ENCODE measurements at places on chromosomes 12 and 14.

GRCh38 chr12:72521326-72521725 is 249.2 kb downstream of the TRHDE start:
- no peak for DNase-seq

- DNase-seq = no peak
Measured at GRCh38 chr14:44420226-44420625, 86.9 kb downstream of the FSCB start.

- no peak for DNase-seq
Measured at GRCh38 chr14:34368115-34368970, 93.7 kb downstream of the SPTSSA start.

- no peak for DNase-seq
Measured at GRCh38 chr14:77709412-77709811, 1.5 kb downstream of the SLIRP start.

DNA sequence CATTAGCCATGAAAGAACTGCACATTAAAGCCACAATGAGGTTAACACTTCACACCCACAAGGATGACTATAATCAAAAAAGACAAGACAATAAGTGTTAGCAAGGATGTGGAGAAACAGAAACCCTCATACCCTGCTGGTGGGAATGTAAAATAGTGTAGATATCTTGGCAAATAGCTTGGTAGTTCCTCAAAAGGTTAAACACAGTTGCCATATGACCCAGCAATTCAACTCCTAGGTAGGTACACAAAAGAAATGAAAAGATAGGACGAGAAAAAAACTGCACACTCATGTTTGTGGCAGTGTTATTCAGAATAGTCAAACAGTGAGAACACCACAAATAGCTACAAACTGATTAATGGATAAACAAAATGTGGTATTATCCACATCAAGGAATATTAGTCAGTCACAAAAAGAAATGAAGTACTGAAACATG is 93.5 kb downstream of the ATXN2 start:
- no peak for DNase-seq

DNA sequence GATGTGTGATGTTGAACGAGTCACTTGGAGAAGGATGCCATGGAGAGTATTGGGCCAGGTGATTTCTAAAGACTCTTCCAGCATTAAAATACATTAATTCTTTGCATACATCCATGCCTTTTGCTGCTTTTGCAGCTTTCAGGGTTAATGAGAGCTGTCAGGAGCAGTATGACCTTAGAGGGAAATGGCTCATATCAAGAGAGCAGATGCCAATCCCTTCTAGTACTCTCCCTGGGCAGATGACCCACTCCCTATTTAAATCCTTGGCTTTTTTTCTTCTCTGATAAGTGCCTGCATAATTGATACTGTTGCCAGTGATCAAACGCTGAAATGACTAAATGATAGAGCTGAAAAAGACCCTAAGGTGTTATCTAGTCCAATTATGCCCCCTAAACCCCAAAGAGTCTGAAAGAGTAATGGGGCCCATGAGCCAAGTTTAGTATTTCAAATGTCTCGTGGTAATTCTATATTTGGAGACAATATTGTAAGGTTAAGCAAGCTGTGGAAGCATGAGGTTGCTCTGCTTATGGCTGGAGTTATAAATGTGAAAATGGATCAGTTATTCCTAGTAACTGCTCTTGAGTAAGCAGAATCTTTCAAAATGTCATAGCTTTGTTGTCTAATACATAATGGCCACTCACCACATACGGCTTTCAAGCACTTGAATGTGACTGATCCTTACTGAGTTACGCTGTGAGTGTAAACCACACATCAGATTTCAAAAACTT is 137.3 kb downstream of the ETV6 start:
- no peak for DNase-seq

GRCh38 chr12:69067713-69068112 is 134.7 kb upstream of the CPM start:
- no peak for DNase-seq

GRCh38 chr12:121107681-121108080 is 25.0 kb upstream of the P2RX7 start:
- DNase-seq = no peak

DNA sequence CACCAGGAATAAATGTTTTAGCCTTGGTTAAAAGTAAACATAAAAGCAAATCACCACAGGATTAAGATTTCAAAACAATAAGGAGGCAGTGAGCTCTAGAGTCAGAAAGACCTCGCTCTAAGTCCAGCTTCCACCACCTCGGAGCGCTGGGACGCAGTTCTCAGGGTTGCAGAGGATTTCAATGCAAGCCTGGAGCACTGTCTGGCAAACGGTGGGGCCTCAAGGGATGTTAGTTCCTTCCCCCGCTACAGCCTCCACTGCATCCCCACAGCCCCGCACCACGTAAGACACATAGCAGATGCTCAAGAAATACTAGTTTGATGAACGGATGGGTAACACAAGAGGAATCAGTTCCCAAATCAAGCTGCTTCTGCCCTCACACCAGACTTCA is 39.3 kb upstream of the TMCC3 start:
- DNase-seq = no peak
